ENCODE measurements at places on chromosomes 3 and 15.

DNA sequence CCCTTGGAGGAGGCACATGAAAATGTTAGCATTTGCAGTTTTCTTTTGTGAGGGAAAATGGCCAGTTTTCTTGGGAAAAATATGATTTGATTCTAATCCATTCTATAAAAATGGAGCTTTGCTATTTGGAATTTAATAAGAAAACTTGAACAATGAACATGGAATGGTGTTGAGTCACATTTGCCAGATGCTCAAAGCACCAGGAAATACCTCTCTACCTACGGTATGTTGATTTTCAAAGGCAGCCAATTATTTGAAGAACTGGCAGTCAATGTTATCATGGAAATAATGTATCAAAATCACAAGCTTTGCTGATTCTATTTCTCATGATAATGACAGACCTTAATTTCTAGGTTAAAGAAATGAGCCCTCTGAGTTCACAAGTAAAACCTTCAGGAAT is 14.9 kb downstream of the NME9 start:
- no peak overlapping the region for H3K4me3 ChIP-seq
- peaks cover 6% of the 10 kb centered on the region for H3K27me3 ChIP-seq
- no peak for DNase-seq
- no peak overlapping the region for H3K27ac ChIP-seq
- H3K36me3 ChIP-seq: no peaks in the 10 kb centered on the region

DNA sequence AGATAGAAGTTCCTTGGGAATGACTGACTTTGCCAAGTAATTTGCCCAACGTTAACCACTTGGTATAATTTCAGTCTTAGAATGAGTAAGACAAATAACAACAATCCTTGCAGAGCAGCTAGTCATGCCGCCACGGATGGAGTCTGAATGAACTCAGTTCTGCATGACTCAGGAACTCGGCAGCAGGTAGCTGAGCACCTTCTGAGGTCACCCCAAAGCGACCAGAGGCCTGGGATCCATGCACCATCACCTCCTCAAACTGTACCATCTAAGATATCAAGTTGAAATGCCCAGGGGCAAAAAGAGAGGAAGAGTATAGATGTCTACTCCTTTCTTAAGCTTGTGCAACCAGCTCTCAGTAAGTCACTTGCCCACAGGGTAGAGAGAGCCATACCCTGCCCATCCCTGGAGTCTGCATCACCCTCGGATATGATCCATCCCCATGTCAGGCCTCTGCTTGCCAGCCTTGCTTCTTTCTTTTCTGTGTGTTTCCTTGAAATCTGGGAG is 8.5 kb upstream of the CDCP1 start:
- H3K4me3 ChIP-seq: no peak overlapping the region
- H3K4me1 ChIP-seq: no peaks in the 10 kb centered on the region
- no peak overlapping the region for H3K27ac ChIP-seq
- H3K27me3 ChIP-seq: peaks cover 4% of the 10 kb centered on the region

- H3K36me3 ChIP-seq: no peaks in the 10 kb centered on the region
- no peak overlapping the region for H3K4me3 ChIP-seq
- no peak overlapping the region for H3K27ac ChIP-seq
Measured at GRCh38 chr3:99544786-99545281, 93.6 kb upstream of the COL8A1 start.

DNA sequence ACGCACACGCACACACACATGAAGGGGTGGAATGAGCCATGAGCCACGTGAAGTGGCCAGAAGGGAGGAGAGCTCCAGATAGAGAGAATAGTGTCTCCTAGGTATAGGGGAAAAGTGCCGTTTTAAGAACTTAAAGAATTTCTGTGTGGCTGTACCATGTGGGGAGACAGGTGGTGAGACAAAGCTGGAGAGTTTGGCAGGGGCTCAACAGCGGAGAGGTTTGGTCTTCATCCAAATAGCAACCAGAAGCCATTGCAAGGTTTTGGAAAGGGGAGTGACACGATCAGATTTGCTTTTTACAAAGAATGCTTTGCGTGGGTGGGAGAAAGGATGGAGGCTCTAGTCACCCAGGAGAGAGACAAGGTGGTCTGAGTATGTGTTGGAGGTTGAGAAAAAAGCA is 146.0 kb downstream of the IL20RB start:
- DNase-seq: no peak
- peaks cover 7% of the 10 kb centered on the region for H3K27me3 ChIP-seq
- no peak overlapping the region for H3K4me3 ChIP-seq
- H3K4me1 ChIP-seq: no peaks in the 10 kb centered on the region
- no peak overlapping the region for H3K27ac ChIP-seq

DNA sequence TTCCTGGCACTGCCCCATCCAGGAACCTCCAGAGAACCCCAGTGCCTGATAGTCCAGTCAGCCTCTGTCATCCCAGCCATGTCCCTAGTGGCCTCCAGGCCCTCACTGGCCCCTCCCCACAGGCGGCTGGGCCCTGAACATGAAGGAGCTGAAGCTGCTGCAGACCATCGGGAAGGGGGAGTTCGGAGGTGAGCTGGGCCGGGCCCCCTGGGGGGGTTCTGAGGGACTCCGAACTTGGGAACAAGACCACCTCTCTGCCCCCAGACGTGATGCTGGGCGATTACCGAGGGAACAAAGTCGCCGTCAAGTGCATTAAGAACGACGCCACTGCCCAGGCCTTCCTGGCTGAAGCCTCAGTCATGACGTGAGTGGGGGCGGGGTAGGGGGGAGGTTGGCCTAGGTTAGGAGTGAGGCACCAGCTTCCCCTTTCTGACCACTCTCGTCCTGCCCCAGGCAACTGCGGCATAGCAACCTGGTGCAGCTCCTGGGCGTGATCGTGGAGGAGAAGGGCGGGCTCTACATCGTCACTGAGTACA is 12.0 kb upstream of the LMAN1L start:
- DNase-seq: no peak
- H3K4me1 ChIP-seq: peaks cover 50% of the 10 kb centered on the region
- H3K27me3 ChIP-seq: no peaks in the 10 kb centered on the region
- peak overlapping the region; percentile 95 for H3K27ac ChIP-seq
- peaks cover 66% of the 10 kb centered on the region for H3K36me3 ChIP-seq

DNA sequence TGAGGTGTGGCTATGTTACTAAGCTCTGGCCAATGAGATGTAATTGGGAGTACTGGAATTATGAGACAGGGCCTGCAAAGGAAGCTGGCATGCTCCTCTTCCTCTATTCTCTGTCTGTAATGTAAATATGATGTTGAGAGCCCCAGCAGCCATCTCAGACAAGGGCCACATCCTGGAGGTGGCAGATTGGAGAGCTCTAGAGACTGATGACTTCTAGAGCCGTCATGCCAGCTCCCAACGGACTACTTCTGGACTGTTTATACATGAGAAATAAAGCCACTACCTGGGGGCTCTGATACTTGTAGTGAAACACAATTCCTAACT is 19.7 kb downstream of the PLD1 start:
- no peak overlapping the region for H3K27ac ChIP-seq
- H3K36me3 ChIP-seq: no peaks in the 10 kb centered on the region
- no peak for DNase-seq
- peaks cover 5% of the 10 kb centered on the region for H3K27me3 ChIP-seq
- no peaks in the 10 kb centered on the region for H3K4me1 ChIP-seq

DNA sequence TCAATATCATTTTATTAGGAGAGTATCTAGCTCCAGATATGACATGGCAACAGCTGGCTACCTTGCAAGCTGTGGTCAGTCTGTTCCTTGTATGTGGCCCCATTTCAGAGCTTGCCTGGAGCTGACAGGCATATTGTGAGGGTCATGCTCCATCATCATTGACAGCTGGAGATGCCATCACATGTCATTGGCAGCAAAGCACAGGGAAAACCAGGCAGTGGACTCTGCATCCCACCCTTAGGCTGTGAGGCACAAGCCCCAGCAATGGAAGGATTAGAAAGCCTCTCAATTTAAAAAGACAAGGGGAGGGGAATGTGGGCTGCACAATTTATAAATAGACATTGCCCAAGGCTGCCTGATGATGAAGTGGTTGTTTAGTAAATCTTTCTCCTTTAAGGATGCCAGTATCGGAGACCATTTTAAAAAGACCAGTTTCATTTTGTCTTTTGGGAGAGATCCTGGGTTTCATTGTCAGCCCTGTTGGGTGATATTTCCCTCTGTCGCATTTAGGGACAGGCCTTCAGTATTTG is 27.9 kb downstream of the LNP1 start:
- no peak overlapping the region for H3K4me3 ChIP-seq
- peaks cover 9% of the 10 kb centered on the region for H3K27me3 ChIP-seq
- H3K27ac ChIP-seq: no peak overlapping the region
- DNase-seq: no peak

DNA sequence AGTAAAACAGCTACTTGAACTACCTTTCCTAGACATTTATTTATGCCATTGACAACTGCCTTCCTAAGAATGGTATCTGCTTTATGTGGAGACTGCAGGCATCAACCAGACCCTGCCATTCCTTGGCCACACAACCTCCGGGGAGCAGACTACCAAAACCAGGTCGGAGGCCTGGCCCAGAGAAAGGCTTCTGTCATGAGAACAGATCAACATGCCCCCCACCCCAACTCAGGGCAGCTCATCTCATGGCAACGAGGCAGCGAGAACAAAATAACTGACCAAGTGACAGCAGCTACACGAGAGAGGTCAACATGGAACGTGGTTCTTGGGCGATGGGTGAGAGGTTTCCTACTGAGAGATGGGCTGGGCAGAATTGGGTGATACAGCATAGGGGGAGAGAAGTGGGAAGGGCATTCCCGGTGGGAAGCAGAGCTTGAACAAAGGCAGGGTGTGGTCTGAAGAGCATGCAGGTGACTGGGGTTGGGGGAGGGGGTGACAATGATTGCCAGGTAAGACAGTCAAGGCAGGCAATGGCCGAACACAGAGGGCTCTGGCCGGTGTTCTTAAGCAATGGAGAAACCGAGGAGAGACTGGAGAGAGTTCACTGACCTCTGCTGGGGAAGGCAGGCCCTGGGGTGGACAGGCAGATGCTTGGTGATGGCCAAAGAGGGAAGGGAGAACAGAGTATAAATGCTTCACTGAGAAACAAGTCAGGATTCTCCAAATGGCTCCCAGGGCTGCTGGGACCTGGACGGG is 33.9 kb downstream of the CCDC12 start:
- no peak for DNase-seq
- H3K36me3 ChIP-seq: peaks cover 48% of the 10 kb centered on the region
- H3K4me3 ChIP-seq: no peak overlapping the region
- H3K27me3 ChIP-seq: no peaks in the 10 kb centered on the region
- no peak overlapping the region for H3K27ac ChIP-seq

GRCh38 chr3:45567730-45568172 is 26.8 kb upstream of the LIMD1 start:
- H3K27me3 ChIP-seq: no peaks in the 10 kb centered on the region
- no peaks in the 10 kb centered on the region for H3K36me3 ChIP-seq
- peaks cover 13% of the 10 kb centered on the region for H3K4me1 ChIP-seq
- no peak overlapping the region for H3K4me3 ChIP-seq
- H3K27ac ChIP-seq: no peak overlapping the region

DNA sequence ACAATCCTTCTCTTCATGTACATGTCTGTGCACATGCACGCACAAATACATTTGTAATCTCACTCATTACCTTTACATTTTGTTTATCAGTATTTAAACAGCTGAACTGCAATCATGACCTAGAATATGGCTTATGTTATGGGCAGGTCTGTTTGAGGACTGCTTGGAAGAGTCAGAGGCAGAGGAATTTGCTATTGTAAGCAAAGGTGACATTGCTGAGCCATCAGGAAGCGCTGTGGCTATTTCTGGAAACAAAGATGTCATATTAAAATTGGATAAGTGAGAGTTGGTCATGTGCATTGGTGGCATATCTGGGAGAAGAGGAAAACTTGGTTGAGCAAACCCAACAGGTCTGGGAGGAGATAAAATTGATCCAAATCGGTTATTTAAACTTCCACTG is 41.6 kb downstream of the USF3 start:
- peaks cover 20% of the 10 kb centered on the region for H3K36me3 ChIP-seq
- no peaks in the 10 kb centered on the region for H3K27me3 ChIP-seq
- H3K4me1 ChIP-seq: no peaks in the 10 kb centered on the region
- H3K4me3 ChIP-seq: no peak overlapping the region
- DNase-seq: no peak

DNA sequence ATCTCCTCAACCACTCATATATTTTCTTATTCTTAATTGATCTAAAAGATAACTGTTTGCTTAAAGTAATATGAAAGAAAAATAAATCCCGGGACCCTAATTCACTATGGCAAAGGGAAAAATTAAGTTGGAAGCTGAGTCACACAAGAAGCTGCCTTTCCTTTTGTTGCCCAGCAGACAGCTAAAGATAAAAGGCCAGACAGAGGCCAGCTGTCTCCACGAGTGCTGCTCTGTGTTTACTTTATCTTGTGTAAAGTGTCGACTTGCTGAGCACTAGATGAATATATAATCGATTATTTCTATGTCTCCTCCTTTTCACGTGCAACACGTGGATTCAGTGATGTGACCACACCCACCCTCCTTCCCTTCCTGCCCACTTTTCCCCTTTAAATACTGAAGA is 52.8 kb upstream of the NSMCE3 start:
- no peak for DNase-seq
- H3K27me3 ChIP-seq: no peaks in the 10 kb centered on the region
- no peaks in the 10 kb centered on the region for H3K4me1 ChIP-seq
- H3K27ac ChIP-seq: no peak overlapping the region

DNA sequence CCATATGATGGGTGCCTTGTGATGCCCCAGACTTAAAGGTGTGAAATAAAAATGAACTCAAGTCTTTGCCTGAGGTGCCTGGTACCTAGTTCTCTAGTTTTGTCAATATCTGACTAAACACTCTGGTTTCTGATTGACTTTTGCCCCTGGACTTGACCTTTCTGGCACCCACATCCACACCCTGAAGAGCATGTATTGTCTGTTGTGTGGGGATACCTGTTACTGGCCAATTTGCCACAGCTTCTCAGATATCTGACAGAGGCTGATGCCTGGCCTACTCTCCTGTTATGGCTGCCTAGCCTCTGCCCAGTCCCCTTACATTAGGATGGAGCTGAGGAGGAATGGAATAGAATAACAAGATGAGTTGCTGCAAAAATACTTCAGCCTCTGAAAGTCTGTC is 3.6 kb downstream of the ZBTB38 start:
- no peak for DNase-seq
- peaks cover 16% of the 10 kb centered on the region for H3K4me1 ChIP-seq
- no peaks in the 10 kb centered on the region for H3K27me3 ChIP-seq
- H3K4me3 ChIP-seq: no peak overlapping the region
- H3K27ac ChIP-seq: no peak overlapping the region
- H3K36me3 ChIP-seq: no peaks in the 10 kb centered on the region

- DNase-seq: peak; percentile 2
- H3K4me3 ChIP-seq: no peak overlapping the region
- no peaks in the 10 kb centered on the region for H3K36me3 ChIP-seq
- no peak overlapping the region for H3K27ac ChIP-seq
- no peaks in the 10 kb centered on the region for H3K27me3 ChIP-seq
- H3K4me1 ChIP-seq: no peaks in the 10 kb centered on the region
Measured at GRCh38 chr15:96893159-96893906, 562.8 kb downstream of the NR2F2 start.

DNA sequence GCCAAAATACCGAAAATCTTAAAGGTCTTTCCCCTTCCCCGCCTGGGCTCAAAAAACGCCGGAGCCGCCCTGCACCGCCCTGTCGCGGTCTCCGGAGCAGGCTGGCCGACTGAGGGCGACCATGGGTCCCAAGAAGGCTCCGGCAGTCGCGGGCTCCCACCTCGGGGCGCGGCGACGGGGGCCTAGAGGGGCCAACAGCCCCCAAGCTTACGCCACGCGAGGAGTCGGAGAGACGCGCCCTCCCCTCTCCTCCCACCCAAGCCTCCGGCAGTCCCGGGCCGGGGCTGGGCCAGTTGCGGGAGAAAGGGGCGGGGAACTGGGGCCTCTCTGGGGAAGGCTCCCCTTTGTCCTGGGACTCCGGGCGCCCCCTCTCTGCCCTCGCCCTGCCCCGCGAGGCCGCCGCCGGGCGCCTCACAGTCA is 69.2 kb downstream of the GOLGA8B start:
- peak; percentile 18 for DNase-seq
- peaks cover 38% of the 10 kb centered on the region for H3K27me3 ChIP-seq
- H3K36me3 ChIP-seq: no peaks in the 10 kb centered on the region
- no peak overlapping the region for H3K4me3 ChIP-seq
